ENCODE measurements at places on chromosomes 11 and 22.

DNA sequence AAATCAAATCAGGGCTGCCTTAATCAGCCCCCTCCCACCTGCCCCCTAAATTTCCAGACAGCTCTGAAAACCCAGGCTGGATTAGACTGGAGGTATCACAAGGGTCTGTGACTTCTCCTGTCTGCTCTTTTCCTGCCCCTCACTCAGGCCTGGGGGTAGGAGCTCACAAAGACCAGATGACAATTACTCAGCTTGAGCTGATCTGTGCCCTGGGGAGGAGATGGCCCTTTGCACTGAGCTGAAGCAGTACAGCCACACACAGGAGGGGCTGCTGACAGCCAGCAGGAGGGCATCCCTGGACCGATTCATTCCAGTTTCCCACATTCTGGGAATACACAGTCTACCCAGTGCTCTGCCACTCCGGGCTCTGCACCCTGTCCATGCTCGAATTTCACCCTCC is 4.2 kb downstream of the ABCC8 start:
- no peak for DNase-seq

GRCh38 chr11:82105331-82105998 is 628.2 kb downstream of the FAM181B start:
- no peak for DNase-seq

DNA sequence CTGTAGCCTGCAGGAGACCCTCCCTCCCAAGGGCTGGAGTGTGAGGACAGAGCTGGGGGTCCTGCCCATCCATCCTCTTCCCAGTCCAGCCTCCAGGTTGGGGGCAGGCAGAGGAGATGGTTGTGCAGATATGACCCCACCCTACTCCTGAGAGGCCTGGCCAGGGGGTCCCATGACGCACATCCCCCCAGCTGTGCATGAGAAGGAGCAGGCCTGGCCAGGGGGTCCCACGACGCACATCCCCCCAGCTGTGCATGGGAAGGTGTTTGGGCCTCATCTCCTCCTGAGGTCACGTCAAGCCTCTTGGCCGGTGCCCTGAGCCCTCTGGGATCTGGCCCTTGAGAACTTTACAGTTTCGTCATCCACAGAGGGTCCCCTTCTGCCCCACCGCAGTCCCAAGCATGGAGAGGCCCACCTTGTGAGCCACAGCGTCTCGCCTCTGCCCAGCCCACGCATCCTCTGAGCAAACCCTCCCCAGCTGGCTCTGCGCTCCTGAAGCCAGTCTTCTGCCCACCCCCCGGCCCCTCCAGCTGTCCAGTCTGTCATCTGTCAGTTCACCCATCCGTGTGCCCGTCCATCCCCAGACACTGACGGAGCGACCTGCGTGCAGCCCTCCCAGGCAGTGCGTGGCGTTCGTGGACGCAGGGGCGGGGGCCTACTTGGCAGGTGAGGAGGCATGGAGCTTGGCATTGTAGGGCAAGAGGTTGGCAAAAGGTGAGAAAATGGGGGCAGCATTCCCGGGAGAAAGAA is 2.3 kb downstream of the ANO9 start:
- DNase-seq: no peak

GRCh38 chr11:119794756-119795155 is 65.8 kb upstream of the NECTIN1 start:
- no peak for DNase-seq

DNA sequence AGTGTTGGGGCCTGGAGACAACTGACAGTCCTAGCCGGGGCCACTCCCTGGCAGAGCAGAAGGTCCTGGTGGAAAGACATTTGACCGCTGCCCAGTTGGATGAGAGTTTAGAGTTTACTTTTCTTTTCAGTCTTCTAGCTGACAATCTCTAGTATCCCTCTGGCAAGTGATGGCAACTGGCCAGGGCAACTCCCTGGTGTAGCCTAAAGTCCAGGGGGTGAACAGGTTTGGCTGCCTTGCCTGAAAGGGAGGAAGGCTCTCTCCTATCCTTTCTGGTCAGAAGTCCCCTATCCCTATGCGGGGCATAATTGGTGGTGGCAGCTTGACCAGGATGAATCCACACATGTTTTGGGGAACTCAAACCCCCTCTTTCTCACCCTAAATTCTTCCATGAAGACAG is 16.8 kb upstream of the MSANTD2 start:
- DNase-seq: no peak

GRCh38 chr22:44209343-44209742 is 28.6 kb downstream of the PARVG start:
- DNase-seq: no peak

- no peak for DNase-seq
These were observed 330.3 kb upstream of the PITPNB start for GRCh38 chr22:28249402-28249801.

- no peak for DNase-seq
These were observed 73.4 kb downstream of the PPP6R3 start for GRCh38 chr11:68533945-68534344.

GRCh38 chr11:48037709-48038468 is 57.5 kb downstream of the PTPRJ start:
- peak; percentile 26 for DNase-seq

DNA sequence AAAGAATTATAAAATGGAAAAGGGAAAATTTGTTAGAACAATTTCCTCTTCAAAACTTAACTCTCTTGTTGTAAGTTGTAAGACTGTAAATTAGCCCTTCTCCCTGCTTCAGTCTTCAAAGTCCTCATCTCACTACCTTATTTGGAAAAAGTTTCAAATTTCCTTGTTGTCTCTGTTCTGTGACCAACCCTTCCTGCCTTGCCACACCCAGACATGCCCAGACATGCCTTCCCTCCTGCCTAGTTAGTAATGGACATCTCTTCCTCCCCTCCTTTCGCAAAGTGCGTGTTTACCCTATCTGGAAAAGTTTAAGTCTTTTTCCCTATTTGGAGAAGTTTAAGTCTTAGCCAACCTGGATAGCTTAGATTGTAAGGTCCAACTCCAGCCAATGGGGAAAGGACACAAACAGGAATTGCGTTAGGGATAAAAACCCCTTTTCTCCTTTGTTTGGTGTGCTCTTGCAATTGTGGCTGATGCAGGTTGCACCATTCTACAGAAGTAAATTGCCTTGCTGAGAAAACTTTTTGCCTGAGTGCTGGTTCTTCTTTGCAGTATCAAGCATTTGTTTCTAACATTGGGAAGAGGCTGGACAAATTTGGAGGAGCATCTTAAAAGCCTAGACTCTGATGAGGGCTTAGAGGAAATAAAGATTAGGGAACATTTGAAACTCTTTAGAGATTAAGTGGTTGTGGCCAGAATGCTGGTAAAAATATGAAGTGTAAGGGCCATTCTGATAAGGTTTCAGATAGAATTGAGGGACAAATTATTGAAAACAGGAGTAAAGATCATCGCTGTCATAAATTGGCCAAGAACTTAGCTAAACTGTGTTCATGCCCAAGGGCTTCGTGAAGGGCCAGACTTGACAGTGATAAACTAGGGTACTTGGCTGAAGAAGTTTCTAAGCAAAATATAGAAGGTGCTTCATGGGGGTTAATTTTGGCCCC is 15.4 kb downstream of the OR52K2 start:
- no peak for DNase-seq

DNA sequence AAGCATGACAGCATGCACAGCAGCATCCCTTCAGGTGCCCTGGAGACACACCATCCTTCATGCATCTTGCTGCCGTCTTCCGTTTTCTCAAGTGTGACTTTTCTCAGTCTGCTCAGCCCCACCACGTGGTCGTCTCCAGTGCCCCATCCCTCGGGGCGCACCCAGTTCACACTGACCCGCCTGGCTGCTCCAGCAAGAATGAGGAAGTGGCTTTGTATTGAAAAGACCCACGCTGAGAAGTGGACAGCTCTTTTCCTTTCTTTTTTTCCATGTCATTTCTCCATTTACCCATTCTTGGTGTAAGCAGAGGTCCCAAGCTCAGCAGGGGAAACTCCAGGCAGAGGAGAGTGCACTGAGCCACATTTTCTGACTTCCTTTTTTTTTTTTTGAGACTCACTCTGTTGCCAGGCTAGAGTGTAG is 14.5 kb downstream of the SERPINH1 start:
- DNase-seq: no peak

- DNase-seq: no peak
These were observed 54.7 kb downstream of the SGSM3 start for GRCh38 chr22:40425082-40425481.

- no peak for DNase-seq
These were observed 103.9 kb downstream of the DBX1 start for GRCh38 chr11:20056109-20056949.
